Posterior vena cava (tissue), 2 donors: ENCODE measurements at places on chromosomes 3 and 15. TPM values are rescaled to one million over a fixed set of nuclear protein-coding genes. Genes with fewer than 3 reads are reported as not detected.

MESP1 gene
- total RNA-seq = 0.69 TPM

RHCG gene
- not detected for total RNA-seq

WDR93 gene
- total RNA-seq = not detected

CLDN1 gene
- 0.46 TPM for total RNA-seq

RASSF1 gene
- total RNA-seq = 40.3 TPM

SERPINI2 gene
- total RNA-seq = 0.81 TPM

PLEKHO2 gene
- total RNA-seq = 50.1 TPM

HSPBAP1 gene
- total RNA-seq = 7.8 TPM

SPTBN5 gene
- total RNA-seq = 1.3 TPM

CLDN16 gene
- total RNA-seq = not detected

KPNA1 gene
- 62.4 TPM for total RNA-seq

NPAP1 gene
- not detected for total RNA-seq

TRH gene
- total RNA-seq = not detected

HTR3E gene
- not detected for total RNA-seq

KBTBD8 gene
- total RNA-seq = 1.9 TPM

RBP2 gene
- 1.1 TPM for total RNA-seq

LOXL1 gene
- total RNA-seq = 110 TPM

CCDC80 gene
- total RNA-seq = 294 TPM
